ENCODE measurements at places on chromosomes 4 and X.

DNA sequence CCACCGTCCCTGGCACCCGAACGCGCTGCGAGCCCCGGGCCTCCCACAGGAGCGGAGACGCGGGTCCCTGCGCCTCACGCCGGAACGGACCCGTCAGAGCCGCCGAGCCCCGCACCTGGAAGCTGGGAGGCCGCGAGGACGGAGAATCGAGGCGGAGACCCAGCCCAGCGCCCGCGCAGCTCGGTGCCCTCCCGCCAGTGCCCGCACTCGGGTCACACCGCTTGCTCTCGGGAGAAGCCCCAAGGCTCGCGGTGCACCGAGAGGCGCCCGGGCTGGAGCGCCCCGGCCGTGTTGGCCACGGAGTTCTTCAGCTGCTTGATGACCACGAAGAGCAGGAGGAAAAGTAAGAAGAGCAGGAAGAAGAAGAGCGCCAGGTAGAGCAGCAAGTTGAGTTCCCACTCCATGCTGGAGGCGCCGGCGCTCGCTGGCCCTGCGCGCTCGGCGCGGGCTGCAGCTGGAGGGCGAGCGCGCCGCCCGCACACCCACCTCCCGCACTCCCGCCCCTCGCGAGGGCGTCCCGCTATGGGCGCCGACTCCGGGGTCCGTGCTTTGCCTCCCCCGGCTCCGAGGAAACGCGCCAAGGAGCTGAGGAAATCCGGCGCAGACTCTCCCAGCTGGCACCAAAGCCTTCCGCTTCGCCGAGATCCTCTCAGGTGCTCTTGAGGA is at the start of gene SMIM43:
SMIM43 (minus strand) TSS at position 463 of the 666 bp plus-strand sequence; CDS start at position 404, 59 bp downstream.
- DNase-seq = no peak

DNA sequence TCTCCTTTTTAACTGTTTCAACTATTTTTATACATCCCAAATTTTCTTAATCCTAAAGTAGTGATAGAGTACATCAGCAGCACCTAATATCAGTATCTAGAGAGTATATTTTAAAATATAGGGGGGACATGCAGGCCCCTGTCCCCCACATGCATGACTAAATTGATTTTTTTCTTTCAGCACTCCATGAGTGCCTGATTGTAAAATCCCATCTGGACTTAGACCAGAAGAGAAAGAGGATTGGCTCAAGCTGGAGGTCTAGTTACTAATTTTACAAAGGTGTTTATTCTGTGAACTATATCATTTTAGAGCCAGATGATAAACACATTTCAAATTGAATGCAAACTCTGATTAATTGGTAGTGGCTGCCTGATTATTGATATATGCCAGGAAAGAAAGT is 1533.9 kb upstream of the PABPC4L start:
- no peak for DNase-seq

DNA sequence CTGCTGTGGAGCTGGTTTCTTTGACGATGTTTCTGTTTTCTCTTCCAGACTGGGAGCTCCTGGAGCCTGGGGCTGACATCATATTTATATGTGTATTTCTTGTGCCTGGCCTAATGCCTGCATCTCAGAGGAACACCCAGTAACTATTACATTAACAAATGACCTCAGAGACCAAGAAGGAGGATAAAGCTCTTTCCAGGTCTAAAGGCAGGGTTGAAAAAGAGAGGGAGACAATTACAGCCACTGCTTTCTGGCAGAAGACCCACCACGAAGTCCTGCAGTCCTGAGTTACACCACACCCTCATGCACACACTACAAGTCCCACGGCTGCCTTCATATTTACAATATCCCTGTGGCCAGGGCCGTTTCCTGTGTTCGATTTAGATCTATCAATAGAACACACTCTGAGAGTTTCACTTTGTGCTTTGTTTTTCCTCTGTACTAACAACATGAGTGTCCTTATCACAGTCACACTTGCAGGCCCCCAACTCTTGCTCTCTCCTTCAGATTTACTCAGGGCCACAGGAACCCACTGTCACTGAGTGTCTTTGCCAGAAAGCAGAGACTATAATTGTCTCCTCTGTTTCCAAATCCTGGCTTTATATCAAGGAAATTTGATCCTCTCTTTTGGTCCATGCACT is 535.5 kb downstream of the MID1IP1 start:
- DNase-seq = no peak

DNA sequence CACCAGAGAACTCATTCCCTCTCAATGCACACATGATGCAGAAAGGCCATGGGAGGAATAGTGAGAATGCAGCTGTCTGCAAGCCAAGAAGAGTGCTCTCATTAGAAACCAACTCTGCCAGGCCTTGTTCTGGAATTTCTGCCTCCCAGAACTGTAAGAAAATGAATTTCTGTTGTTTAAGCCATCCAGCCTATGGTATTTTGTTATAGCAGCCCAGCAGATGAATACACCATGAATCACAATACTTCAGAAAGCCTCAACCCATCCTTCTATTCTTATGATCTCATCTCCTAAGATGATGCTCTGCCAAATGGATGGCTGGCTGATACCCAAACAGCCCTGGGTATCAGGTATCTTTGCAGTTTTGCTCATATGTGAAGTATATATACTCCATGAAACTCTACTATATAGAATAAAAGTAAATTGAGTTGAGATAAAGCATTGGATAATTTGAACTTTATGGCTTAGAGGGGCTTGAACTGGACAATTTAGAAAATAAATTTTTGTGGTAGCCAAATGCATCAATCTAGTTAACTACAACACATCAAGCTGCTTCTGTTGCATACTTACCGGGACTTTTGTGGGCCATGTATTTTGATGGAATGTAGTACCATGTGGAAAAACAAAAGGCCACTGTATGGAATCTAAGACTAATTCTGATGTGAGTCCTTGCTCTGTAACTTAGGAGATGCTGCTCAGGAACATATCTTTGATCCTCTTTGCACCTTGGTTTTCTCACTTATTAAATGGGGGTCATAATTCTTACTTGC is 245.9 kb downstream of the HS3ST1 start:
- DNase-seq = no peak

DNA sequence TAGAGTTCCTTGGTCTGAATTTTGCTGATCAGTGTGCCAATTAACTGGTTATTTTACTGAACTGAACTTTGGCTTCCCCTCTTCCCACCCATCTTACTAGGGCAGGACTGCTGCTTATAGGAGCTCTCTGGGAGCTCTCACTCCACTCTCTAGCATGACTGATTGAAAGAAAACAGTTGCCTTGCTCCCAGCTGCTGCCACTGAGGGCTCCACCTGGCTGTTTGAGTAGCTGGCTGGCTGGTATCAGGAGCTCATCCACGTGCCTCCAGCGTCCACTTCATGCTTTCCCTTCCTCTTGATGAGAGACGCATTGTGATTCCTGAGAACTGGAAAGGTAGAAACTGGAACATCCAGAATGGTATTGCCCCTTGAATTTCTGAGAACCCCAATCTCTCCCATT is 73.0 kb upstream of the KLHL13 start:
- peak; percentile 67 for DNase-seq

- DNase-seq = no peak
These were observed 134.8 kb upstream of the GABRA2 start for GRCh38 chr4:46524751-46525150.

DNA sequence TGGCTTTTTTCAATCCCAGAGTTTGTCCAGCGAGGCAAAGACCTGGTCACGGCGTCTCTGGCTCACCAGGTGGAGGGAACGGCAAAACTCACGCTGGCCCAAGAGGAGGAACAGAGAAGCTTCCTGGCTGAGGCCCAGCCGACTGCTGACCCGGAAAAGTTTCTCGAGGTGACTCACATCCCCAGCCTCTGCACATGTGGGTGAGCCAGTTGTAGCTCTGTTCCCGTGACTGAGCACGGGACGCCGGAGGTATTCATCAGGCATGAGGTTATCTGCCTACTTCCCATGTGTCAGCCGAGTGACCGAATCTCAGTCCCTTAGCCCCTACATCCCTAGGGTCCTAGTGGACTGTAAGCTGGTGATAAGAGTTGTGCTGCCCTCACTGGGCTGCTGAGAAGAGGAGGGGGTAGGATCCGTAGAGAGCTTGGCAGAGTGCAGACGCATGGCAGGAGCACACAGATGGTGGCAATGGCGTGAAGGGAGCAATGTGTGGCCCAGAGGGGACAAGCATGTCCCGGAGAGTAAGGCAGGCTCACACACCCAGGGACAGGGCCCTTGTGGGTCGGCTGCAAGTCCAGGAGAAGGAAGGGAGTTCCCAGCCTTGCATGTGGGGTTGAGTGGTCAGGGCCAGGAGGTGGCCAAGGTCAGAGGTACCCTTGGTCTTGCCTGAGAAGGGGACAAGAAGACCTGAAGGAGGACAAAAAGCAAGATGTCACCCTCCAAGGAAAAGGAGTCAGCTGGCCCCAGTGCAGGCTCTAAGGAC is 42.9 kb downstream of the EVC start:
- no peak for DNase-seq

GRCh38 chr4:2135083-2135482 is 76.0 kb downstream of the NAT8L start:
- DNase-seq = no peak

- peak; percentile 87 for DNase-seq
These were observed at the start of gene KCTD8 for GRCh38 chr4:44448521-44449461. KCTD8 (minus strand) TSS chr4:44448809.

GRCh38 chr4:55186700-55187099 is 61.3 kb upstream of the KDR start:
- DNase-seq = no peak

DNA sequence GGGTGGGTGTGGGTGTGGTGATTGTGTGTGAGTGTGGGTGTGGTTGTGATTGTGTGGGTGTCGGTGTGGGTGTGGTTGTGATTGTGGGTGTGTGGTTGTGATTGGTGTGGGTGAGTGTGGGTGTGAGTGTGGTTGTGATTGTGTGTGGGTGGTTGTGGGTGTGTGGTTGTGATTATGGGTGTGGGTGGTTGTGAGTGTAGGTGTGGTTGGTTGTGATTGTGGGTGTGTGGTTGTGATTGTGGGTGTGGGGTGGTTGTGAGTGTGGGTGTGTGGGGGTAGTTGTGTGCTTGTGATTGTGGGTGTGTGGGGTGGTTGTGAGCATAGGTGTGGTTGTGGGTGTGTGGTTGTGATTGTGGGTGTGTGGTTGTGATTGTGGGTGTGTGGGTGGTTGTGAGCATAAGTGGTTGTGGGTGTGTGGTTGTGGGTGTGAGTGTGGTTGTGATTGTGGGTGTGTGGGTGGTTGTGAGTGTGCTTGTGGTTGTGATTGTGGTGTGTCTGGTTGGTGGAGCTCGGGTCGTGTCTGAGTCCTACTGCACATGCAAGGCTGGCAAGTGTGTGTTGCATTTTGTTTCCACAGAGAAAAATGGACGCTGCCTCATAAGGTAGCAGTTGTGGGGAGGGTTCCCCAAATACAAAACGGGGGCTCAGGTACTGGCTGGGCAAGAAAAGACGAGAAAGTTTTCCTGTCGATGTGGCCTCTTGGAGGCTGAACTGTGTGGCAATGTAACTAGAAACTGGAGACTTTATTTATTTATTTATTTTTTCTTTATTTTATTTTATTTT is 116.7 kb downstream of the UBE2K start:
- no peak for DNase-seq

DNA sequence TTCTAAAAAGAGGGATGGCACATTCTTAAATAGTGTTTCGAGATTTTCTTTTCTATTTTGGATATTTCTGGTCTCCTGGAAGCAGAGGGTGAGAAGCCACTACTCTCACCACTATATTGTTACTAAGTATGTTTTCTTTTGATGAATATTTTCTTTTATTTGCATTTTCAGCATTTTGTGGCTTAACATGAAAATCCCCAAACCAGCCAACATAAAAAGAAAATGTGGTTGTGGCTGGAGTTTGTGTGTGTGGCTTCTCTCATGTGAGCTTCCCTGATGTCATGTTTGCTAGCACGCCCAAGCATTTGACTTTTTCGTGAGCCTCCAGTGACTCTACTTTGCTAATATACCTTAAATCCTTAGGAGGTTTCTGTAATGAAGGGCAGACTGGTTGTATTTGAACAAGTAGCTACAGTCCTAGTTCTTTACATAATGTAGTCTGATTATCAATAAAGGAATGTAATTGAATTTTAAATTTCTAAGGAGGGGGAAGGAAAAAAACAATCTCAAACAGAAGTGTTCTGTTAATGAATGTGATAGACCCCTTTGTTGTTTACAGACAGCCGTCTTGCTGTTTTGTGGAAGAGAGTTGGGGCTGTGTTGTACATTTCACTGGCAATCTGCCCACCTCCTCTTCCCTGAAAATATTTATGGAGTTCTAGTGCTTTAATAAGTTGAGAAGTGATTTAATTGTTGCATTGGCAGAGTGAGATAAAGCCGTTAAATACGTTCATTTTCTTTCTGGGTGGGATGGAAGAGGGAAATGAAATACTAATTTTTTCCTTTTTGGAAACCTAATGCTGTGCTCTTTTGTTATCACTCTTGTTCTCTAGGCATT is 114.6 kb downstream of the ARHGAP10 start:
- DNase-seq = no peak

DNA sequence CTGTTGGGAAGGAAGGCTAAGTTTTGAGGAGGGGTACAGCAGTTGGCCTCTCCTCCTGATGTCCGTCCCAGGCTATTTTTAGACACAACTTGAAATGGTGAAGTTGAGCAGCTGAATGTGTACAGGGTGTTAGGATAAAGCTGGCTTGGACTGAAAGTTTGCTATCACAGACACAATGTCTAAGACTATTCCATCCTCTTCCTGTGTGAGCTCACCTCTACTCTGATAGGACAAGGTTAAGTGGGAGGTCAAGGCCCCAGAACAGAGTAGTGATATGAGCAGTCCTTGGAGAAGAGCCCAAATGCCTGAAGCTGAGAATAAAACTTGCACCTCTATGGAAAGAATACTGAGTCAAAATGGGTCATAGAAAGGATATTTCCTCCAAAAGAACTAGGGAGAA is 4.1 kb downstream of the ATP1B4 start:
- no peak for DNase-seq

GRCh38 chrX:12975991-12976558 is 1.2 kb downstream of the TMSB4X start:
- DNase-seq = peak; percentile 38

GRCh38 chrX:148161701-148162100 is 180.6 kb downstream of the FMR1NB start:
- DNase-seq = no peak
